Gastroesophageal sphincter (tissue), 4 donors: ENCODE measurements at places on chromosomes 1 and 21.

GRCh38 chr1:51664421-51665240 lies 47.7 kb downstream of the OSBPL9 start:
- ATAC-seq: no peak

DNA sequence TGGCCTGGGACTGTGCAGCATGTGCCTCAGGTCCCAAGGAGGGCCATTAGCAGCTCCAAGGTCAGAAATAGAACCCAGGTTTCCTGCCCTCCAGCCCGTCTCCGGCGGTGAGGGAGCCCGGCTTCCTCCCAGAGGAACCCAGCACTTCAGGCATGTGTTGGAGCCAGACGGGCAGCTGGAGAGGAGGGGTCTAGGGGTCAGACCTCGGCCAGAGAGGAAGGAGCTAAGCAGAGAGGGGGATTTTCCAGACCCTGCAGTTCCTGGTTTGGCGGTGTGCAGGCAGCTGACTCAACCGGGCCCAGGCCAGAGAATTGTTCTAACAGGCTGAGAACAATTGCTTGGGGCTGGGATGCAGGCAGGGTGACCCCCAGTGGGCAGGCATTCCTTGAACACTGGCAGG lies 37.1 kb downstream of the HSPG2 start:
- ATAC-seq: no peak

- ATAC-seq: no peak
These were observed 41.0 kb downstream of the PGBD5 start for GRCh38 chr1:230385158-230385450.

GRCh38 chr1:198232378-198232777 lies 75.6 kb downstream of the NEK7 start:
- ATAC-seq: no peak

- no peak for ATAC-seq
These were observed 87.9 kb downstream of the PDE4B start for GRCh38 chr1:65880611-65881010.

- peak; percentile 94 for ATAC-seq
These were observed 70.3 kb downstream of the SERINC2 start for GRCh38 chr1:31483012-31483946.

DNA sequence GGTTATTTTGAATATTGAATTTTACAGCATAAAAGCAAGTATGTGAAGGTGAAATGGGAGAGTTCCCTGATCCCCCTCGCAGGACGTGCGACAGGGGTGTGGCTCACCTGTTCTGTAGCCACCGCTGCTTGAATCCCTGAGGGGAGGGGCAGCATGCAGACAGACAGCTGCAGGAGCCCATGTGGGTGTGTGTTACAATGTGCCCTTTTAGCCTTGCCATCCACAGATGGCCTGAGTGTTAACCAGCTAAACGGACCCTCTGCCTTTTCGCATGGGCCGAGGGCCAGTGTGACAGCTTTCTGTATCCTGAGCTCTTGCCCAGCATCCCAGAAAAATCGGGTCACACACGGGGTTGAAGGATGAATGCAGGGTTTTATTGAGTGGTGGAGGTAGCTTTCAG lies 43.3 kb downstream of the JAM2 start:
- ATAC-seq: no peak

- peak; percentile 4 for ATAC-seq
These were observed 80.0 kb downstream of the NDUFS5 start for GRCh38 chr1:39105841-39106765.

- no peak for ATAC-seq
These were observed 31.4 kb upstream of the WASF2 start for GRCh38 chr1:27521336-27521831.

DNA sequence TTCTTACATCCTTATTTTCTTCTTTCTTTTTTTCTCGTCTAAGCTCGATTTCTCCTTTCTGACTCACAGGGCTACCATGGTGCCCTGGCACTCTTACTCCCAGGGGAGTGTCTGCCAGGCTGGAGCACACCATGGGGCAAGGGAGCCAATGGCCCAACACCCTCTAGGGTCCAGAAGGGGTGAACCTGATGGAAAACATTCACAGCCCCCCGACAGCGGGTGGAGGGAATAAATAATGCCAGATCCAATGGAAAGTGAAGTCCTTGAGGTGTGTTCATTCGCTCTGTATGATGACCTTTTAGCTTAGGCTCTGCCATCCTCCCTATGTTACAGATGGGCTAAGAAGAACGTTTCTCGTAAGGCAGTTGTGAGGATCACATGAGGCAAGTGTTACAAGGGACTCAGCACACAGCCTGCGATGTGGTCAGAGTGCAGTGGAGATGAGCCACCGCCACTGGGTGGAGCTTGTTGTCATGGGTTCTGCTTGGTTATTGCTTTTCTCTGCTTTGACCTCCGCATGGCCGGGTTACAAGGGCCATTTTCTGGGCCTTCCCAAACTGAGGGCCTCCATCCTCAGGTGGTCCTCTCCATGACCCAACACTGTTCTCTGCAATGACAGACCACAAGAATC lies 3.5 kb upstream of the FCMR start:
- no peak for ATAC-seq

DNA sequence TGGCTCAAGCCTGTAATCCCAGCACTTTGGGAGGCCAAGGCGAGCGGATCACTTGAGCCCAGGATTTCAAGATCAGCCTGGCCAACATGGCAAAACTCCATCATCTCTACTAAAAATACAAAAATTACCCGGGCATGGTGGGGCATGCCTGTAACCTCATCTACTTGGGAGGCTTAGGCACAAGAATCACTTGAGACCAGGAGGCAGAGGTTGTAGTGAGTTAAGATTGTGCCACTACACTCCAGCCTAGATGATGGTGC lies 12.0 kb downstream of the PALMD start:
- no peak for ATAC-seq

DNA sequence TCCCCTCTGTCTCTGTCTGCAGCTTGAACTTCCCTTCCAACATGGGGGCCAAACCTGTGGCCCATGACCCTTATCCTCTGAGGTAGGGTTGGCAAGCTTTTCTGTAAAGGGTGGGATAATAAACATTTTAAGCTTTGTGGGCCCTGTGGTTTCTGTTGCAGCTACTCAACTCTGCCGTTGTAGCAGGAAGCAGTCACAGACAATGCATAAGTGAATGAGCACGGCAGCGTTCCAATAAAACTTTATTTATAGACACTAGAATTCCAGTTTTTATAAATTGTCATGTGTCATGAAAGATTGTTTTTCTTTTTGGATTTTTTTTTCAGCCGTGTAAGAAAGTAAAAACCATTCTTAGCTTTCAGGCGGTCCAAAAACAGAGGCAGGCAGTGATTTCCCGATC lies 18.2 kb upstream of the CDK18 start:
- ATAC-seq: no peak

- no peak for ATAC-seq
These were observed 15.0 kb downstream of the PADI3 start for GRCh38 chr1:17263936-17264335.

DNA sequence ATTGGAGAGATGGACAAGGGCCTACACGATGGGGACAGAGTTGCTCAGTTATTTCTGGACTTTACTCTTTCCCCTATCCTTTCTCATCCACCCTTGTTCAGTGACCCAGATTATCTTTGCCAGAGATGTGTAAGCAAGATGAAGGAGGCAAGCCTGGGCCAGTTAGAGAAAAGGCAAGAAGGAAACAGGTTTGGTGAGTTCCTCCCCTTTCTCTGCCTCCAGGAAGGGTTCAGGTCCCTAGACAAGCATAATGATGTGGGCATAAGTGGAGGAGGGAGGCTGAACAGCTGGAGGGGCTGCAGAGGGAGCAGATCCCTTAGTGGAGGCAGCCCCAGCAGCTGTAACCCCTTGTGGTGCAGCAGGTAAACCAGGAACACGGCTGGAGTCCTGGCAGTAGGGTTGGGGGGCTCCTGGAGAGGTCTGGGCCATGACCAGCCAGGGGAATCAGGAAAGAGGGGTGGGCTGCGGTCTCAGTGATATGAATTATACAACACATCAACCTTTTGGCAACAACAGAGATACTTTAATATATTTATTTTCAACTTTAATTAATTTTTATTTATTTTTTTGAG lies 9.2 kb upstream of the CDC42 start:
- ATAC-seq: no peak

- no peak for ATAC-seq
These were observed 184.7 kb downstream of the ROR1 start for GRCh38 chr1:63958556-63958955.

- no peak for ATAC-seq
These were observed 3.8 kb downstream of the ZNF644 start for GRCh38 chr1:91018006-91018405.

DNA sequence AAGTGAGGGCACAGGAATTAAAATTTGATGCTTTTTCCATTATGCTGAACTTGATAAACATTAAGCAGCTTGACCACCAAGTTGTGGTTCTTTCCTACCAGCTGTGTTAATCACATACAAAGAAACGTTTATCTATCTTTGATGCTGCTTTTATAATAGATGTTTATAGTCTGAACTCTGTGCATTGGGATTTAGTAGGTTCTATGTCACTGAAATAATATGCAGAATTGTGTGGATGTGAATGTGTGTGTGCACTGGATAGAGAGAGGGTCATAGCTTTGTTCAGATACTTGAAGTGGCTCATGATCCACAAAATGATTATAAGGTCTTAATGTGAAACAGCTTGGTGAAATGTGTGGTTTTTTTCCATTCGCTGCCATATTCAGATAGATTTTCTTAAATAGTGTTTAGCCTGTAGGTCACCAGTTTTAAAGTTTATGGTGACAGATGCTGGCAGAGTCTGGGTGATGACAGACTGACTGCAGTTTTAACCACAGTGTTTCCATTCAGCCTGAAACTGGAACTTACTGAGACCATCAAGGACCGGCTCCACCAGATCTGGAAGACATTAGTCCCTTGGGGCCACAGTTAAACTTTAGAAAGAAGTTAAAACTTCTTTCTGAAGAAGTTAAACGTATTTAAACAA lies 10.2 kb downstream of the DDI2 start:
- ATAC-seq: no peak

DNA sequence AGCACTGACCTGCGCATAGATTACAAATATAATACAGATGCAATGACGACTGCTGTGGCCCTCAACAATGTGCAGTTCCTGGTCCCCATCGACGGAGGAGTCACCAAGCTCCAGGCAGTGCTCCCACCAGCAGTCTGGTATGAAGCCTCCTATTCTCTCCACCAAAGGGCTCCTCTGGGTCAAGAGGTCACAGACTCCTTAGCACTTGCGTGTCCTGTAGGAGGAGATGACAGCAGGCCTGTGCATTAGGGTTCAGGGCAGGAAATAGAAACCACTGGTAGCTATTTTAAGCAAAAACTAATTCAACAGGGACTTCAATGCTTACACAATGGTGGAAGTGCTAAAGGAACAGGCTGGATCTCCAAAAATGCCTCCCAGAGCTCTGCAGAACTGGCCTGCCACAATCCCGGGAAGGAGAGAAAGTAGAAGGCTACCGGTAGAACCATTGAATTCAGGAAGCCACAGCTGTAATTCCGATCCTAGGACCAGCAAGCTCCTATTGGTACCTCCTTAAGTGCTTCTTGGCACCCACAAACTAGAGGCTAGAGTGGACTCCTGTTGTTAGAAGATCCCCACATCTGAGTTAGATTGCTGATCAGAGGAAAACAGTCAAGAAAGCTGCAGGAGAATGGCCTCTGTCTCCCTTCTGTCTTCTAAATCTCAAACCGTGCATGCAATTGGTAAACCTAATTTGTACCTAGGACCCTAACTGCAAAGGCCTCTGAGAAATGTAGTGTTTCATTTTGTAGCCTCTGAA lies 12.7 kb upstream of the DYNLT5 start:
- no peak for ATAC-seq

- ATAC-seq: no peak
These were observed 1.7 kb downstream of the EPHX4 start for GRCh38 chr1:92031281-92032110.

GRCh38 chr1:4561205-4561604 lies 93.2 kb upstream of the AJAP1 start:
- no peak for ATAC-seq

GRCh38 chr21:35395728-35396127 lies 346.6 kb upstream of the RUNX1 start:
- no peak for ATAC-seq

- ATAC-seq: no peak
These were observed 10.9 kb downstream of the CRCT1 start for GRCh38 chr1:152525080-152525641.

- ATAC-seq: no peak
These were observed 50.4 kb downstream of the SNRPE start for GRCh38 chr1:203911806-203912205.

GRCh38 chr1:16318555-16318954 lies 33.7 kb downstream of the FBXO42 start:
- ATAC-seq: peak; percentile 77

DNA sequence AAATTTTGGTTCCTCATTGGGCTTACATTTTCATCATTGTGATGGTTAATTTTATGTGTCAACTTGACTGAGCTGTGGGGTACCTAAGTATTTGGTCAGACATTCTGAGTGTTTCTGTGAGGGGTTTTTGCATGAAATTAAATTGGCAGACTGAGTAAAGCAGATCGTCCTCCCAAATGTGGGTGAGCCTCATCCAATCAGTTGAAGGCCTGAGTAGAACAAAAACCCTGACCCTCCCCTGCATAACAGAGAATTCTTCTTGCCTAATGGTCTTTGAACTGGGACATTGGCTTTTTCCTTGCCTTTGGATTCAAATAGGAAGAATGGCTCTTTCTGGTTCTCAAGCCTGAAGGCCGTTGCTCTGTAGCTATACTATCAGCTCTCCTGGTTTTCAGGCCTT lies 59.1 kb upstream of the JUN start:
- no peak for ATAC-seq

DNA sequence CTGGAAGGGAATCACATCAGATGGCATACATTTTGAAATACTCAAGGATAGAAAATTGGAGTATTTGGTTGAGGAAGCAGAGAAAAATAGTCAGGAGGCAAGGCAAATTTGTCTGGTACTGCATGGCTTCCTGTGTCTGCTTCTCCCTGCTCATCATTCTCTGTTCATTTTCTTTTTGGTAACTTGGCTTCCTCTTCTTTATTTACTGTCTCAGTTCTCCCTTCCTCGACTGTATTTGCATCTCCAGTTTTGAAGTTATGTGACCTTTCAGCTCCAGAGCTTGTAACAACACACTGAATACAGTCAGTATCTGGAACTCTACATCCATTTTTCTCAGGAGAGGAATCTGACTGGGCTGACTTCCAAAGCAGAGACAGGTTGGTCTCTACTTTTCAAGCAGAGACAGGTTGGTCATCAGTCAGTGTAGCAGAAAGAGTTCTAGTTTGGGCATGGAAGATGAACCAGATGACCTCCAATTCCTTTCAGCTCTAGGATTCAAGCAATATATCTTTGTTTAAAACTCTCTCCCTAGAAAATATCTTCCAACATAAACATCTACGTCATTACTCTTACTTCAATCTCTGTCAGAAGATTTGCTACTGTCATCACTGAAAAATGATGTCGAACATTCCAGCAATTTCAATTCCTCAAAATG lies 571.2 kb downstream of the ADGRL2 start:
- ATAC-seq: no peak

DNA sequence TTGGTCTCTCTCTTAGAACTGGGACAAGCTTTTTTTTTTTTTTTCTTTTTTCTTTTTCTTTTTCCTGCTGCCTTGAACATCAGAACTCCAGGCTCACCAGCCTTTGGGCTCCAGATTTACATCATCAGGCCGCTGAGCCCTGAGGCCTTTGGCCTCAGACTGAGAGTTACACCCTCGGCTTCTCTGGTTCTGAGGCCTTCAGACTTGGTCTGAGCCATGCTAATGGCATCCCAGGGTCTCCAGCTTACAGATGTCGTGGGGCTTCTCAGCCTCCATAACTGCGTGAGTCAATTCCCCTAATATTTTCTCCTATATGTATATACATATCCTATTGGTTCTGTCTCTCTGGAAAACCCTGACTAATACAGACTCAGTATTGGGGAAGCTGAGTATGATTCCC lies 36.5 kb upstream of the RC3H1 start:
- ATAC-seq: no peak

- ATAC-seq: no peak
These were observed 12.0 kb downstream of the EGLN1 start for GRCh38 chr1:231410036-231410612.
